HuH-7.5 (cell line): ENCODE measurements at places on chromosomes 3 and 15.

- no peak for DNase-seq
Measured at GRCh38 chr15:39591141-39591895, 10.4 kb downstream of the THBS1 start.

DNA sequence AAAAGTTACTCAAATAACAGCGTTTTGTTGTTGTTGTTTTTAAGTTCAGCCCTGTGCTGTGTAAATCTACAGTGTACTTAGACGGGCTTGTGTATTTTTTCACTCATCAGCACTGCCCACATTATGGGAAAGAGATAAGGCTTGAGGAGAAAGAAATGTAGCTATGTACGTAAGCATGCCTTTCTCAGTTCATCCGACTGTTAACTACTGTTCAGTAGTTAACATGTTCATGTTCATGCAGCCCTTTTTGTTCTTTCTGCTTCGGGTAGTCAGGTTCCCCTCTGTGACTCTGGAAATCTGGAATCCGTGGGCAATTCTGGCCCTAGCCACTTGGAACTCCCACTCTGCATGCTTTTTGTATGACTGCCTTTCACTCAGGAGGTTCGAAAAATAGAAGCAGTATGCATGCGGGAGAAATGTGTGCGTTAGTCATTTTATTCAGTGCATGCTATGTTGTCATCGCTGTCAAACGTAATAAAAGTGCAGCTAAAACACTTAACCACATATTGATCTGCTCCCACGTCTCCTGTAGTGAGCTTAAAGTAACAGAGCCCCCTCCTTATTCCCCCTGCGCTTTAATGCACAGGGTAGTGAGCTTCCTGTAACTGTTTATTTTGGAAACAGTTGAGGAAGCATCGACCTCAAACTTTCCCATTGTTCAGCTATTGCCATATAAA lies 283.1 kb upstream of the NR2F2 start:
- no peak for DNase-seq

- DNase-seq, result no peak
Measured at GRCh38 chr3:142276781-142277180, 51.4 kb upstream of the GK5 start.

DNA sequence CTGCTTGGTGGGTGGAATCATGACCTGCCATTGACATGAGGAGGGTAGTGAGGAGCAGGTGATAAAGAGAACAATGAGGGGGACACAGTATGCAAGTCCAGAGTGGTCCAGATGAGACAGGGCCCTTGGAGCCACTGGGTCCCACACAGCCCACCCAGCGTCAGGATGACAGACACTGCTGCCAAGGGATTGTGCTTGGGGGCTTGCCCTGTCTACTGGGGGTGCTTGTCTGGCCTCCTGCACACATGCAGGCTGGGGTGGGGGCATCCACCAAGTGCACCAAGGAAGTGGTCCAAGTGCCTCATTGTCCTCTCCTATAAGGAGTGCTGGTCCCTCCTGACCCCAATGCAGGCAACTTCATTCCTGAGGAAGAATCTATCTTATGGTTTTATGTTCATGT lies 39.2 kb upstream of the CTSH start:
- no peak for DNase-seq

- no peak for DNase-seq
Measured at GRCh38 chr3:194956697-194957396, 271.2 kb downstream of the FAM43A start.

- DNase-seq, result no peak
Measured at GRCh38 chr15:68574046-68574445, 4.7 kb upstream of the CORO2B start.

DNA sequence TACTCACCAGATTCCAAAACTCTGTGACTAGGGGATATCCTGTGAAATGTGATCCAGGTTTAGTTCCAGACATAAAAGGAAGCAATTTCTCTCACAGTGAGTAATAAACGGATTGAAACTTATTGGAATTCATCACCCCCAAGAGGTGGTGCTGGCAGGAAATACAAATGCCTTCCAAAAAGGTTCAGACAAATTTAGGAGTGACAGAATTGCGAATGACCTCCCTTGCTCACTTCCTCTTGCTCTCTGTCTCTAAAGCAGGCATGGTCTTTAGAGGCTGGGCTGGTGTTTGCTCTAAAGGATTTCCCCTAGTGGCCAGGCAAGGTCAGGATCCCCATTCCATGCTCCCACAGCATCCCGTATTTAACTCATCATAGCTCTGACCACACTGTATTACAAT lies 449.4 kb upstream of the PPP2R3A start:
- no peak for DNase-seq

DNA sequence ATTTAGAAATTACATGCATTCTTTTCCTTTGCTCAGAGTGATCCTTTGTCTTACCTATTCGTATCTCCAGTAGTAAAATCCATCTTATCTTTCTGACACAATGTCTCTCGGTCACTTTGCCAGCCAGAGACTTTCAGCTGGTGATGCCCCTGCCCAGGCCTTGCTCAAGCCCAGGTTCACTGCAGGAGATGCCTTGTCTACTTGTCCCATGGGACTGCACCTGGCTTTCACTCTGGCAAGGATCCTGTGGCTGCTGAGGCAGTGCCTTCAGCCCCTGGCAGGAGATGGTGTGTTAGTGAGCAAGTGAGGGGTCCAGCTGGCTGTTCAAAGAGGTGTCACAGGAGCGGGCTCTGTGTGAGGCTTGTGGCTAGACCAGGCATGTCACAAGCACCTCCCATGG lies 1268.9 kb downstream of the OTOL1 start:
- no peak for DNase-seq

GRCh38 chr15:99201408-99202175 lies 47.8 kb downstream of the TTC23 start:
- no peak for DNase-seq

DNA sequence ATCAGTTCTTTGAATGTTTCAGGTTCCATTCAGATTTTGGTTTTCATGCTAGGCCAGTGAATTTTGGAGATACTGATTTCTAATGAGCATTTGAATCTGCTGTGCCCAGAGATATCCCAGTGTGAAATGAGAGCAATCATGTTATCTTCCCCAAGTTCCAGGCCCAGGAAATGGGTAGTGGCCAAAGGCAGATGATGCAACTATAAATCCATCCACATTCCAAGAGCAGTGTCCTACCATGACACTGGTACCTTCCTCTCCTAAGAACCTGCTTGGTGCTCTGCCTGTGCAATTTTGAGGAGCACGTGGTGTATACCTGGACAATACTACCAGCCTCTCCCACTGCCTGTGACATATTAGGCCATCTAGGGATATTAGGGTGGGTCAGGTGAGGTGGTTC lies 186.8 kb downstream of the SLCO3A1 start:
- no peak for DNase-seq

DNA sequence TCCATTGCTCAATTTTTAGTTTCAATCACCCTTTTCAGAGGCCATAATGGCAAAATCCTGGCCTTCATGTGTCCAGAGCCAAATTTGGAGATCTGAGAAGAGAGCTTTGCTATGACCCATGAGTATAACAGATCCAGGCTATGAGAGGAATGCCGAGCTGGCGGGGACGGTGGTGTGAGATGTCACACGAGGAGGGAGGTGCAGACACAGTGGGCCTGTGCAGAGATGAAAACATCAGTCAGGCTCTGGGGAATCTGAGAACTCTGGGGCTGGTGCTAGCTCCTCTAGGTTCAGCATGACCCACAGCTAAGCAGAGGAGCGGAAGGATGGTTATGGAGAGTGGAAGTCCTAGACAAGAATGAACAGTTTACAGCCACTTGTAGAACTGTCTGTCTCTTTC lies 398.3 kb upstream of the ATP10A start:
- no peak for DNase-seq

DNA sequence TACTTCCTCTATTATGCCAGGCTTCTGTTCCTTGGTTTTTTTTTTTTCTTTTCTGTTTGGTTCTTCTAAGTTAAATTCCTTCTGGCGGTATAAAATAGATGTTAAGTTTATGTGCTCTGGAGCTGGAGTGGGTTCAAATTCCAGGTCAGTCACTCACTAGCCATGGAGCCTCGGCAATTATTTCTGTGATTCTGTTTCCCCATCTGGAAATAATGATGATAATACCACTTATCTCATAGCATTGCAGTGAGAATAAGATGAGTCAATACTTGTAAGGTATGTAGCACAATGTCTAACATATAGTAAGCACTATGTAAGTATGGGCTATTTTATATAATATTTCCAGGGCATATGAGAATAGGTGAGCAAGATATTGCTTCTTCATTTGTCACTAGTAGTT lies 33.2 kb upstream of the ZDHHC23 start:
- DNase-seq, result no peak

- DNase-seq, result no peak
Measured at GRCh38 chr3:126349611-126350501, 7.4 kb downstream of the KLF15 start.

- no peak for DNase-seq
Measured at GRCh38 chr3:71247958-71248335, 335.6 kb downstream of the FOXP1 start.

GRCh38 chr15:52746162-52746757 lies 43.9 kb downstream of the ONECUT1 start:
- DNase-seq, result no peak

- DNase-seq, result peak; percentile 57
Measured at GRCh38 chr15:99925661-99926461, 192.6 kb upstream of the LYSMD4 start.

GRCh38 chr3:81911221-81911620 lies 149.8 kb upstream of the GBE1 start:
- DNase-seq, result no peak

GRCh38 chr15:64224511-64224910 lies 61.7 kb upstream of the PPIB start:
- no peak for DNase-seq

DNA sequence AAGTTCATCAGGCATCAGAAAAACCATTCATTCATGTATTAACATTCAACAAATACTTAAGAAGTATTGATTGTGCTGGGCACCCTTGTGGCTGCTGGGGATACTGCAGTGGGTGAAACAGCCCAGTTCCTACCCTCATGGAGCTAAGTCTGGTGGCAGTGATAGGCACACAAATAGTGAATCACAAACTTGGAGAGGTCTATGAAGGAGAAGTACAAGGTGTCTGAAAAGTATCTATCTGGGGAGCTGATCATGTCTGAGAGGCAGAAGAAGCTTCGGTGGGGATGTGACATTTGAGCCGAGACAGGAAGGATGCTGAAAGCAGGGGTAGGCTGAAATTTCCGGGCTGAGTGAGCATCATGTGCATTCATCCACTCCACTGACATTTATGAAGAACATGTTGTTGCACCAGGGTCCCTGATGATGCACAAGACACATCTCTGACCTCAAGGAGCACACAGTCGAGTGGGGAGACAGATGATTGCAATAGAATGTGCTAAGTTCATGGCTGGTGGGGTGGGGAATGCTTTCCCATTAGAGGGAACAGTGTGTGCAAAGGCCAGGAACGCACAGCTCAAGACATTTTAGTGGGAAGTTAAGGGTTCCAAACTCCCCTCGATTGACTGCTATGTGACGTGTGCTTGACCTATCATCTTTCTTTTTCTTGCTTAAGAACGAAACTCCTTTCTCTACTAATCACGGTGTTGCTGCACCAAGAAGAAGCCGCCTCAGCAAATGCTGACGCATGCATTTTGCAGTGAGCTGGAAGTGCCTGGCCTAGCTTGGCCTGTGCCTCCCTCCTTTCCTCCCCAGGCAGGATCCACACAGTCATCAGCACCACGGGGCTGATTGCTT lies 309.1 kb upstream of the ICE2 start:
- DNase-seq, result no peak

GRCh38 chr15:33084661-33085060 lies 109.9 kb downstream of the FMN1 start:
- DNase-seq, result no peak

GRCh38 chr3:126644615-126645014 lies 10.3 kb downstream of the TXNRD3 start:
- no peak for DNase-seq

- no peak for DNase-seq
Measured at GRCh38 chr3:139238281-139239030, 105.4 kb upstream of the MRPS22 start.

DNA sequence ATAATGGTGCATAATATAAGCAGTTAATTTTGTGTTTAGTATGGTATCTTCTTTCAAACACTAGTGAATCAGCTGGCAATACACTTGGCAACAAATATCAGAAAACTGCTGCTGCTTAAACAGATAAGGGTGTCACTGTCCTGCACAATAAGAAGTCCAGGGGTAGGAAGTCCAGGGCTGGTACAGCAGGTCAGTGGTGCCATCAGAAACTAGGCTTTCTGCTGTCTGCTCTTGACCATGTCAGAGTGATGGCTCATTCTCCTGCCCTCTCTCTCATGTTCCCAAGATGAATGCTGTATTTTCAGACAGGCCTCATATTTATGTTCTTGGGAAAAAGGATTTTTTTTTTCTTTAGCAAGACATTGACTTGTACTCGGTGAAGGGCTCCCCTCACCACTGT lies 9.2 kb upstream of the GRK7 start:
- no peak for DNase-seq

- no peak for DNase-seq
Measured at GRCh38 chr15:101232677-101233076, 19.2 kb downstream of the CHSY1 start.

- DNase-seq, result no peak
Measured at GRCh38 chr3:140355481-140355880, 322.4 kb upstream of the TRIM42 start.

- DNase-seq, result no peak
Measured at GRCh38 chr3:181330257-181330656, 340.7 kb upstream of the DNAJC19 start.

DNA sequence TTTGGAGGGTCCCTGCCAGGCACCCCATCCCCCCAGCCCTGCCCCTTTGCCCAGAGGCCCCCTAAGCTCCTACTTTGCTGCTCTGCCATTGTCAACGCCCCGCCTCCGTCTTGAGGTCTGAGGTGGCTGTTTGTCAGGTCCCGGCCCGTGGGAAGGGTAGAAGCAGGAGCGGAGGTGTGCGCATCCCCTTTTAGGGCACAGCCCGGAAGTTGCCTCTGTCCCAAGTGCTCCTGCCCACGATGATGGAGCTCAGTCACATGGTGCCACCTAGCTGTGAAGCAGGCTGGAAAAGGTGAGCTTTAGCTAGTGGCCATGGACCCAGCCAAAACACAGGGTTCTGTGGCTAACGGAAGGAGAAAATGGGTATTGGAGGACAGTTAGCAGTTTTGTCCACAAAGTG lies 28.5 kb upstream of the LCTL start:
- DNase-seq, result no peak

DNA sequence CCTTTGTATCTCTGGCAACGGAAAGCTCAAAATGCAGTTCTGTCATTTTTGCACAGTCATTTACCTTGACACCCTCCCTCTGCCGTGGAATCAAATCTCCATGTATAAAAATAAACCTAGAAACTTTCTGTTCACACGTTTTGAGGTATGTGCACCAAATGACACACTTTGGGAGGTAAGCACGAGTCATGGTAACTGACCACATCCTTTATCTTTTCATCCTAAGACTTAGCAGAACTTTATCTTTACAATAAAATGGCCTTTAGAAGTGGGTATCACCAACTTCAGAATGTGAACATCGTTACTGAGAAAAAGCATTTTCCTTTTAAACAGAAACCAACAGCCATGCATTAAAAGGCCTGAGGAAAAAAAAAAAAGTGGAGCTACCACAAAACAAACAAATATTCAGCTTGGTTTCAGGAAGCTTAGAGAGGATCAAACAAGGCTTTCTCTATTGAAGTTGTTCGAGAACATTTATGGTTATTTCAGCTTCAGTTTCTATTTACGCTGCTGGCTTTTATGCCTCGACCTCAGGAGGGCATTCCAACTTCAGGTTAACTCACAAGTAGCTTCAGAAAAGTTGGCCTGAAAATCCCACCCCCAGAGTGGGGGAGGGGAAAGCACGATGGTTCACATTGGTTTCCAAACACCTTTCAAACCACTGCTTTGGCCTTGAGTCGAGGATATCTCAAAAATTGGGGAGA lies 171.1 kb upstream of the ICE2 start:
- no peak for DNase-seq
